ENCODE measurements at places on chromosomes 4 and X.
A peak's percentile ranks its signal among the peaks of the same experiment; 100 is the strongest.

DNA sequence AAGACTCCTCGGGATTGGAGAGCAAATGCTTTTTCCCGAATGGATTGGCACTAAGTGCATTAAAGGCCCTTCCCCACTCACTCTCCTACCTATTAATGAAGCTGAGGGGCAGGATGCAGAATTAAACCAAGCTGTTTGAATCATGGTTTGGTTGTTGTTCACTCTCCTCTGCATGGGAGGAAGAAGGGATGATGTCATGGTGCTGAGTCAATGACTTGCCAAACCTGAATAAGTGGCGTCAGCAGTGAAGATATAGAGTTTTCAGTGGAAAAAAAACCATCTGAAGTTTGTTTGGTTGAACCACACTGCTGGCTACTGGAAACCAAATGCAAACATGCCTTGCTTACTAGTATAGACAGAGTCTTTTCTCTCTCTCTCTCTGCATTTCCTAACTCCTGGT is 19.8 kb upstream of the ZXDA start:
- DNase-seq = no peak

- DNase-seq = no peak
Observed at GRCh38 chr4:61003301-61003700, 196.8 kb upstream of the ADGRL3 start.

GRCh38 chr4:48299560-48299959 is 29.9 kb upstream of the TEC start:
- no peak for DNase-seq

DNA sequence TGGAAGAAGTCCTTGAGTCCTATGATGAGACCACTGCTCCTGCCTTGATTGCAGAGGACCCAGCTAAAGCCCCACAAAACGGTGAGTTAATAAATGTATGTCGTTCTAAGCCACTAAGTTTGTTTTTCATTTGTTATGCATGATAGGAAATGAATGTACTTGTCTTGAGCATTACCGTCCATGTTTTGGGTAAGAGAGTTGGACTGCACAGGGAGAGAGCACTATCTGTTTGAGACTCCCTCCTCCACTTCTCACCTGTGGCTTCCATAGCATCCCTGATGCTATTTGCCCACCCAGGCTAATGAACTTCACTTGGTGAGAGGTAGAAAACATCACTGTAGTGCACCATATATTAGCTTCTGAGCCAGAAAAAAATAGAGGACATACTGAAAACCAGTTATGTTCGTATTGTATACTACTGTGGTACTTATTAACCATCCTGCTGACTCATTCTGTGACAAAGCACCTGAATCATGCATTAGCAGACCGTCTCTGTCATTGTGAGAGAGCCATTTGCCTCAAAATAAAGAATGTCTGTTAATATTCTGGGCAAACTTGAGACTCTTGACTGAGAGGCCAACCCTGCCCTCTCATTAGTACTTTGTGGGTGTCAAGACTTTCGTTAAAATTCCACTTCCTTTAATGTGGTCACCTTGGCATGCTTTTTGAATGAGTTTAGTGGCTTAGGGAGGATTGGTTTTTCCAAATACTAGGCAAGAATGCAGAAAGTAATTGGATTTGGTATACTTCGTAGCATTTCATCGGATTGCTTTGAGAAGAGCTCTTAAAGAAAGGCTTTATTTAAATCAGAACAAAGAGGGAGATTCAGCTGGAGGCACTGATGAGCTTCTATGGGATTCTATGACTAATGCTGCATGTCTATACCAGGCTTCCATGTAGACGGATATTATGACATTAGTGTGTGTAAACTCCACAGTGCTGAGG is 99.3 kb upstream of the GRPR start:
- peak; percentile 13 for DNase-seq

GRCh38 chr4:23875317-23875716 is 14.5 kb downstream of the PPARGC1A start:
- no peak for DNase-seq

GRCh38 chr4:53861856-53862610 is 202.4 kb downstream of the CHIC2 start:
- DNase-seq = peak; percentile 86

- no peak for DNase-seq
Observed at GRCh38 chr4:83821493-83821892, 285.6 kb downstream of the GPAT3 start.

DNA sequence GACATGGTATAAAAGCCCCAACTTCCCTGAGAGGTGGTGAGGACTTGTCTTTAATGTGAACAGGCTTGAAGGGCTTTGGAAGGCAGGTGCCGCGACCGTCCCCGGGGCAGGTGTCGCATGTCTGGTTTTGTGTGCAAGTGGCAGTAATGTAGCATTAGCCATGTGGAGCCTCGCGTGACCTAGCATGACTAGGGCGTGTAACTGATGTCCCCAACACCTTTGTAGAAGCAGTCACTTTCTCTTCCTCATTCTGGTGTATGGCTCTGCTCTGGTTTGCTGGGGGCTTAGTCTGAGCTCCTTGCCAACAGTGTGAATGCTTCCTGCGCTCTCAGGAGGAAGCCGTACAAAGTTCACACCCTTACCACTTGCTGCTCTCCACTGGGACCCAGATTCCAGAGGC is 145.7 kb downstream of the AMMECR1 start:
- no peak for DNase-seq

GRCh38 chr4:114811564-114812301 is 213.1 kb downstream of the UGT8 start:
- DNase-seq = no peak

DNA sequence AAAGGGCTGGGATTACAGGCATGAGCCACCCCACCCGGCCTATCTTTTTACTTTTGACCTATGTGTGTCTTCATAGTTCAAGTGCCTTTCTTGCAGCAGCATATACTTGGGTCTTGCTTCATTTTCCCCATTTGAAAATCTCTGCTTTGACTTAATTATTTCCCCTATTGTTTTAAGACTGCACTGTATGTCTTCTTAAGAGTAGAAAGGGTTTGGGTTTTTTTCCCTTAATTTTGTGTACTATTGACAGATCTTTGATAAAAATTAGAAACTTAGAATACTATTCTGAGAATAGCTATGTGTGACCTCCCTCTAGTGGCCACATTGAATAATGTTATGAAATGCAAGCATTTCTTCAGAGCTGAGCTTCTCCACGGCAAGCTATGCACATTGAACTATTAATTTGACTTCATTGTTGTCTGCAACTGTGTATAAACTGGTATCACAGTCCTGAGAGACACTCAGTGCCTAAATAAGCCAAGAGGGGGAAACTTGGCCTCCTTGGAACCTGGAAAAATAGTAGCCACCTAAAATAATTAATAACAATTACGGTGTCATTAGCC is 8.7 kb upstream of the SLC25A4 start:
- peak; percentile 65 for DNase-seq

GRCh38 chr4:122119739-122120138 is 32.4 kb upstream of the BLTP1 start:
- DNase-seq = no peak

- DNase-seq = no peak
Observed at GRCh38 chr4:66164869-66165268, 494.6 kb upstream of the EPHA5 start.

DNA sequence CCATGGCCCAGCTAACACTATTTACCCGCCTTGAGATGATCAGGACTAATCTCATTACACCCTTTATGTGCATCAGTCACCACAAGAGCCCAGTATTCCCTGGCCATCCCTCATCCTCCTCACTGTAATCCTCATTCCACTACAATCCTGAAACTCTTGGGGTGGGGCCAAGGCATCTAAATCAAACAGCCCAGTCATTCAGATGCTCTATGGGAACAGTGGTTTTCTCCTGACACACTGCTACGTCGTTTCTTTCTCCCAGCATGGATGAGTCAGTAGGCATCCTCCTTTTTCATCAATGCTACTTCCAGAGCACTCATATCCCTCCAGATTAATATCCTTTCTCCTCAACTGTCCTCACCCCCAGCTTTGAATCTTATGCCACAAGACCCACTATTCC is 5.6 kb downstream of the SDAD1 start:
- peak; percentile 84 for DNase-seq

GRCh38 chrX:56763556-56764152 is 34.6 kb downstream of the NBDY start:
- DNase-seq = no peak

DNA sequence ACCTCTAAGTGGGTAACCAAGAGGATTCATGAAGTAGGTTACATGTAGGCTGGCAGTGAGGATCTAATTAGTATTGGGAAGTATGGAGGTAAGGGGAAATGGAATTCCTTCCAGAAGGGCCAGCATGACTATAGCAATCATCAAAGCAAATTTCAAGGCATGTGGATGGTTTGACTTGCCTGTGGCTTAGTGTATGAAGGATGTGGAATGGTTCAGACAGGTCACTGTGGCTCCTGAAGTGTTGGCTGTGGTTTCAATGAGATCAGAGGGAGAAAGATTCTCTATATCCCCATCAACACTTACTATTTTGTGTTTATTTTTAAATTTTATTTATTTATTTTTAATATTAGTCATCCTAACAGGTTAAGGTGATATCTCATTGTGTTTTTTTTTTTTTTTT is 121.6 kb upstream of the TBC1D9 start:
- no peak for DNase-seq

GRCh38 chr4:52069571-52069970 is 18.5 kb downstream of the SPATA18 start:
- no peak for DNase-seq

DNA sequence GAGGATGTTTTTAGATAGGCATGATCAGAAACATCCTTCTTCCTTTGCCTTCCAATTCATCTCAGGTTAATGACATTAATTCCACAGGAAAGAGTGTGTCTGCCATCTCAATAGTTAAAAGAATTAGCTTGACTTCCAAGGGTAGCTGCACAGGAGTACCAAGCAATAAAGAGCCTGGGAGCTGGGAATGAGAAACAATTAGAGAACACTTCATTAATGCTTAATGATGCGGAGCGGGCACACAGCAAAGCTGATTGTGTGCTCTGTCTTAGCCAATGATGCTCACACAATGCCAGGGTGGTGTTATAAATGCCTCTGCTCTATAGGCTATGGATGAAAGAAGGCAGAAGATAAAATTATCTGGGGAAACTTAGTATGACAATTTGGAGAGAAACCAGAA is 1052.5 kb upstream of the LCORL start:
- no peak for DNase-seq

DNA sequence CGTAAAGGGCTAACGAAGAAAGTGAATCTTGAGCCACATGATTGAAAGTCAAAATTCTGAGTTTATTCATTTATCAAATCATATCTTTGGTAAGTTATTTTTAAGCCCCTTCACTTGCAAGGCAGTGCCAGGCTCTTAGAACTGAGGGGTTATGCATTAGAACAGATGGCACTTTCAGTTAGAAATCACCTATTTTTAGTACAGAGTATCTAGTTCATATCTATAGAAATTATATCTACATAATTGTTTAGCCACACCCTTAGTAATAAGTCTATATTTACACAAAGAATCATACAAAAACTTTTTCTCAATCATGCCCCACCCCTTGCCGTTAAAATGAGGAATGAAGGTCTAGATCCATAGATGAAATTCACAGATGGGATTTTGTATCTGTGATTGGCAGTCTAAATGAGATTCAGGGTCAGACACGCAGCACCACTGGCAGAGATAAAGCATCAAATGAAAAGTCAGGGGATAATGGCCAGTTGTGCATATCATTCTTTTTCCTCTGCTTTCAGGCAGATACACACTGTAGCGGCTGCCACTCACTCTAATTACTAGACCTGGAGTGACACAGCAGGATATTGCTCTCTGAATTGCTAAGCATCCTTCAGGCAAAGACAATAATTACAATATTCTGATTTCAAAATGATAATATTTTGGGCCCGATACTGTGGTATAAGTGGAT is 440.5 kb downstream of the MAPK10 start:
- DNase-seq = no peak

DNA sequence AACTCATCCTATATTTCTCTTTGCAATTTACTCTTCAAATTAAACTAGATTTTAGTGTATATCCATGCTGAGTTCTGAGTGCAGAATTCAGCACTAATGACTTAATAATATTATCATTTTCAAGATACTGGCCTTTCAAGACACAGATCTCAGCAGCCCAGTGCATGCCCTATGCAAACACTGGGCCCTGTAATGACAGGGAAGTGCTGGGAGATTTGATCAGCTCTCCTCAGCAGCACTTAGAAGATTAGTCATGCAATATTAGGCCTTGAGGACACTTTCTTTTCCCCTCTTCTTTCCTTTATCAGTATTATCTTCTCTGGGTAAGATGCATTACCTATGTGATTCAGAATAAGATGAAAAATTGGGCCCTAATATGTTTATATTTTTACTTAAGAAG is 207.1 kb downstream of the PPP3CA start:
- no peak for DNase-seq

DNA sequence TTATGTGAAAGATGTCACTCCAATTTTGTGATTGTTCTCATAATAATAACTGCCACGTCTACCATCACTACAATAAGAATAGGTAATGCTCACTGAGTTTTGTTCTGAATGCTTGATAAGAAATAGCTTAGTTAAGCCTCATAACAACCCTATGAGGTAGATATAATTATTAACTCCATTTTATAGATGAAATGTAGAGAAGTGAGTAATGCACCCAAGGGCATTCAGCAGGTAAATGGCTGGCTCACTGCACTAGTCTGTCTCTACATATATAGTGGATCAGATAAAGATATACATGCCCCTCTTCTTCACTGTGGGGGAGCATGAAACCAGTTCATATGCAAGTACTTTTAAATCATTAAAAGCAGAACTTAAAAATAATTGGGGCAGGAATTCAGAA is 65.8 kb upstream of the SLC4A4 start:
- no peak for DNase-seq

GRCh38 chr4:108540536-108540935 is 79.8 kb upstream of the RPL34 start:
- no peak for DNase-seq

GRCh38 chr4:91447168-91447567 is 856.6 kb upstream of the GRID2 start:
- no peak for DNase-seq

DNA sequence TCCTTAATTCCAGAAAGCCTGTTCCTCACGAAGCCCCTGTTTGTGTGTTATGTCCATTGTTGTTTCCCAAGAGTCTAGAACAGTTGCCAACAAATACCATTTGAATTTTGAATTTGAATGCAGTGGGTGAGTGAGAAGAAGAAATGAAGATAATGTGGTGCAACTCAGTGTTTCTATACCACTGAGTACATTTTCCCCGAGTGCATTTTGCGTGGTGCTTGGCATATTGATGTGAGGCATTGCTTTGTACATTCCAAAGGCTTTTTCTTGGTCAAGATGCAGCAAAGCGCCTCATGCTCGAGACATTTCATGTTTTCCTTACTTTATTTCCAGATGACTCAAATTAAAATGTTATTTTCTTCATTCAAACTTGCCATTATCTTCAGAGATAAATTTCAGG is 253.1 kb upstream of the RPS6KA3 start:
- no peak for DNase-seq

- peak; percentile 29 for DNase-seq
Observed at GRCh38 chrX:150548684-150549083, 19.7 kb upstream of the MTM1 start.

- DNase-seq = peak; percentile 16
Observed at GRCh38 chrX:37905436-37906147, 58.2 kb upstream of the DYNLT3 start.

GRCh38 chrX:39764441-39764914 is 333.3 kb downstream of the BCOR start:
- no peak for DNase-seq

GRCh38 chr4:24686866-24687692 is 102.7 kb upstream of the DHX15 start:
- no peak for DNase-seq

- DNase-seq = no peak
Observed at GRCh38 chr4:157204634-157205244, 15.8 kb upstream of the GRIA2 start.

- no peak for DNase-seq
Observed at GRCh38 chr4:54016504-54016903, 47.9 kb downstream of the CHIC2 start.

- no peak for DNase-seq
Observed at GRCh38 chr4:168574581-168575295, 77.9 kb downstream of the PALLD start.

Measured in AG20443 (cell line).